ENCODE measurements at places on chromosomes 16 and 17.
A peak's percentile ranks its signal among the peaks of the same experiment; 100 is the strongest.

DNA sequence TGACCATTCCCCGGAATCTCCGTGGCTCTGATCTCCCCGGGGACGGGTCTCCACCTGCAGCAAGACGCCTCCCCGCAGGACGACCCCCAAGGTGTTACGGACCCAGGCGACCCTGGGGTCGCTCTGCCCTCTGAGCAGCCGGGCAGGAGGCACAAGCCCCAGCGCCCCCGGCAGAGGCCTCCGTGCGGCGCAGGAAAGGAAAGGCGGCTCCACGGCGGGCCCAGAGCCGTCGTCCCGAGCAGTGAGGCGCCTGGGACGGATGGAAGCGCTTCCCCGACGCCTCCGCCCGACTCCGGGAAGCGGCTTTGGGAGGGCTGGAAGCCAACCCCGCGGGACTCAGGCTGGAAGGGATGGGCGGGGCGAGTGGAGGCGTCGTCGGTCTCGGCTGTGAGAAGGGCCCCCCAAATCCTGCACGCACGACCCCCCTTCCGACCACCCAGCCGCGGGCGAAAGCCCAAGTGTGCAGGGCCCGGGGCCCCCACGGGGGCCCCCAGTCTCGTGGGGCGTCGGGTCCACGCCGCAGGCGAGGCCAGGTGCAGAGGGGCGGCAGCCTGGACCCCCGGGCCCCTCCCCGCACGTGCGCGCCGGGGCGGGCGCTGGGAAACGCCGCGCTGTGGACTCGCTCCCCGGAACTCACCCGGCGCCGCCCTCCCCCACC, 32.7 kb upstream of the RPH3AL start:
- no peak for DNase-seq

- DNase-seq: no peak
Measured at GRCh38 chr17:17907469-17907868, 64.7 kb downstream of the TOM1L2 start.

DNA sequence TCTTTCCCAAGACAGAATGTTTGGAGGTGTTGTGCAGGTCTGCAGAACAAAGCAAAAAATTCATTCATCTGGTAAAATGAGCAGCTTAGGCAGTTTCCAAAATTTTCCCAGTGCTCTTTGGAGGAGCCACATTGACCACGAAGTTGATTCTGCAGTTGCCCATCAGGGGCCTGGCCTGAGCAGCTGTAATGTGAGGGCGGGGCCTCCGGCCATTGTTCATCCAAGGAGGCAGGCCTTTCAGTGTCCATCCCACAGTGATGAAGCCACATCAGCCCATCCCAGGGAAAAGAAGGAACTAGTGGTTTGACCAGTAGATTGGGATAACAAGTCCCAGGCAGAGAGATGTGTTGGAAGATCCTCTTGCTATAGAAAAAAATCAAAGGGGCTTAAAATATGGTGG, 10.1 kb downstream of the UBFD1 start:
- no peak for DNase-seq

- DNase-seq: no peak
Measured at GRCh38 chr17:82663381-82664275, 15.4 kb upstream of the WDR45B start.

DNA sequence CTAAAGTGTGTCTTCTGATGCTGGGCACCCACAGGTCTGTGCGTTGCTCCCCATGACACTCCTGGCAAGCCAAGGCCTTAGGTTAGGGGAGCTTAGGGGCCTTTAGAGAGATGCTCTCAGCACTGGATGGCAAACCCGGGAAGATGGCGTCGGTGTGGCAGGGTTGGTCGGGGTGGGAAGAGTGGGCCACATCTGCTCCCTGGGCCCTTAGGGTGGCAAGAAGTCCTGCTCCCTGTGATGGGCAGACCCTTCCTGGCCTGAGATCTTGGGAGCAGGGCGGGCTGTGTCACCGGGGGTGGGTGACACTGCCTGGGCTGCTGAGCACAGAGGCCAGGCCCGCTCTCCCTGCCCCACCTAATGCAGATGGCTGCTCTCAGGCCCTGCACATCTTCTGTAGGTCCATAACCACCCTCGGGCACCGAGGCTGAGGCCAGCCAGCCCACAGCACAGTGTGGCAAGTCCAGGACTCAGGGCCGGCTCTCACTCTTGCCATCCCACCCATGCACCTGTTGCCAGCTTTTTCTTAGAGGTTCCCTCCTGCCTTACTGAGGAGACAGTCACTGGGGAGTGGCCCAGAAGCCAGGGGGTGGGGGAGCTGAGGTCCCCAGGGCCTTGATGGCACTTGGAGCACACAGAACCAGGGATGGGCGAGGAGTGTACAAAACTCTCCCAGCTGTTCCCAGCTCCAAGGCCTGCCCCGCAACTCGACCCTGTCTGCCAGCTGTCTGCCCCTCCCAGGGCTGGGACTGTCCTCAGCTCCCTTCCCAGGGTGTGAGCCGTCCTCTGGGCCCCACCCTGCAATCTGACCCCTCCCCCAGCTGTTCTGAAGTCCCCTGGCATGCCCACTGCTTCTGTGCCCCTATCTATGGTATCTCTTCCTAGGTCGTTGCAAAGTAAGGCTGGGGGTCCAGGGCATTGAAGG, 4.4 kb upstream of the MTSS2 start:
- no peak for DNase-seq

GRCh38 chr16:29007730-29008593, 23.1 kb downstream of the LAT start:
- DNase-seq: peak; percentile 72

GRCh38 chr17:40340880-40341807, 23.4 kb downstream of the GJD3 start:
- peak; percentile 68 for DNase-seq

GRCh38 chr16:81752225-81752875, 26.7 kb upstream of the PLCG2 start:
- peak; percentile 10 for DNase-seq

GRCh38 chr17:58414596-58414997, 2.7 kb downstream of the RNF43 start:
- DNase-seq: no peak

DNA sequence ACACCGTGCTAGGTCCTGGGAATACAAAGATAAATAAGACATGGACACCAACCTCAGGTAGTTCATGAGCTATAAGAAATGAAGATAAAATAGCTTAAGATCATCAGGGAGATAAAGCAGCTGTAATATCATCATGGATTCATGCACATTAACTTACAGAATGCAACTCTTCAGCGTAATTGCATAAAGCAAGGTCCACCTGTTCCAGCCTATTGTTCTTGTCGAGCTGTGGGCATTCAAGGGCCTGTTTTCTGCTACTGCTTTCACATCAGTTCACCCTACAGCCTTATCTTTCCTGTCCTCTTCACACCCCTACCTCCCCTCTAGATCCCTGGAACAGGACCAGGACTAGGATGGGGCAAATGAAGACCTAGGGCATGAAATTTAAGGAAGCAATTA, 133.9 kb downstream of the SPACA3 start:
- DNase-seq: no peak

DNA sequence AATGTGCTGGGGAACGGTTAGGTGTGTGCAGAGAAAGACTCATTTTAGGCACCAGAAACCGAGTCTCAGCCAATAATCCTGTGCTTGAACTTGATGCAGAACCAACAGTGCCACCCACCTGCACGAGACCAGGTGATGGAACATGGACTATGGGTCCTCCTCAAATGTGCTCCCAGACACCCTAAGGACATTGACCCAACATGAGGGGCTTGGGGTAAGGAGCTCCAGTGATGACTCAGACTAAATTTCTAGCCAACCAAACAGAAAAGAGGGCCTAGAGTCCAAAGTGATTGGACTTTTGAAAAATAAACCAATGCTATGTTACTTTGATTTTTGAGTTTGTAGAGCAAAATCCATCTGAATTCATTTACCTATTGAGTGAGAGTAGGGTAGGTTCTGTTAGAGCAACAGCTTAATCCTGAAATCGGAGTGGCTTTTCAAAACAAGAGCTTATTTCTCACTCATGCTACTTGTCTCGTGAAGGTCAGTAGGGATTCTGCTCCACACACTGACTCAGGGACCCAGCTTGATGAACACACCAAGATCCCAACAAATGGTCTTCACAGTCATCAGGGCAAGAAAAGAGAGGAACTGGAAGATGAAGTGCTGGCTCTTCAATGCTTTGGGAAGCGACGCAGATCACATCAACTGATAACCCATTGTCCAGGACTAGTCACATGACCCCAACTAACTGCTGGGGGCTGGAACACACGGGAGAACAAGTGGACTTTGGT, 21.8 kb downstream of the FAM20A start:
- DNase-seq: no peak

GRCh38 chr17:79826204-79826680, 13.0 kb downstream of the CBX4 start:
- no peak for DNase-seq

DNA sequence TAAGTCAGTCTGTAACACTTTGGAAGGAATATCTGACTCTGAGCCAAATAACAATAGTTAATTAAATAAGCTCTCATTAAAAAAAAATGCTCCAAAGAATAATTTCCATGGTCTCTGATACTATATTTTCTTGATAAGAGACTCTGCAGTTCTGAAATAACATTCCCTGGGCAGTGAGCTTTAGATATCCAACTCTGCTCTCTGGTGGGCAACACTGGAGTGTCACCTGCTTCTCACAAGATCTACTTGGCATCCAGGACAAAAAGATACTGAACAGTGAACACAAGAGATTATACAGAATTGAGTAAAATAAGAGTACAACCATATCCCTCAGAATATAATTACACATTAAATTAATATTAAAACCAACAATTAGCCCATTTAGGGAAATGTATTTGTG, 13.7 kb downstream of the BLMH start:
- peak; percentile 91 for DNase-seq

- DNase-seq: no peak
Measured at GRCh38 chr17:65530523-65531255, 30.8 kb downstream of the AXIN2 start.

GRCh38 chr16:24478401-24478800, 61.0 kb upstream of the RBBP6 start:
- DNase-seq: no peak

DNA sequence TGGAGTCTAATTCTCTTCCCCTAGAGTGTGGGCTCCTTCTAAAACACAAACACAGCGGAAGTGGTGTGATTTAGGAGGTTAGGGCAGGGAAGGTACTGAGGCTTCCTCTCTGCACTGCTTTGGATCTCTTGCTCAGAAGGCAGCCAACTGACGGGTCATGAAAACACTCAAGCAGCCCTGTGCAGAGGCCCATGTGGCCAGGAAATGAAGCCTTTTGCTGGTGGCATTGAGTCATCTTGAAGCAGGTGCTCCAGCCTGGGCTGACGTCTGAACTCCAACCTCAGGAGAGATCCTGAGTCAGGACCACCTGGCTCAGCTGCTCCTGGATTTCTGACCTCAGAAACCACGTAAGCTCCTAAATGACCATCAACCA, 72.9 kb downstream of the MRM1 start:
- no peak for DNase-seq

DNA sequence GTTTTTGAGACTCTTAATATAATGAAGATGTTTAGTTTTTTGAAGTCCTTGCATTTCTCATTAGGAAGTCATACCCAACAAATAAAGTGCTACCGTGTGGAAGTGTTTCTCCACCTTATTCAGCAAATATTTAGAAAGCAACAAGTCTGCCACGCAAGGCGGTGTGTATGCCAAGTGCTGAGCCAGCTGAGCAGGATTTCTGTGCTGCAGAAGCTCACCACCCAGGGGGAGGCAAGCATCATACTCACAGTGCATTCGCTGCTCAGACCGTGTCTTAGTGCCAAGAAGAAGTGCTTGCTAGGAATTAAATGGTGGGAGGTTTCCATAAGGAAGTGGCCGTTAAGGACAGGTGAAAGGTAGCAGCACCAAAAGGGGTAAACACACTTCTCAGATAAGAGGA, 111.2 kb downstream of the ARHGAP44 start:
- no peak for DNase-seq

- no peak for DNase-seq
Measured at GRCh38 chr16:20310421-20311395, 16.6 kb downstream of the GP2 start.

- peak; percentile 78 for DNase-seq
Measured at GRCh38 chr16:18969050-18969854, 14.5 kb upstream of the TMC7 start.
